T-helper 2 cell (primary cell): ENCODE measurements at places on chromosomes 5 and 9.

GRCh38 chr9:137281345-137282116, 4.0 kb downstream of the TOR4A start:
- no peak for DNase-seq

DNA sequence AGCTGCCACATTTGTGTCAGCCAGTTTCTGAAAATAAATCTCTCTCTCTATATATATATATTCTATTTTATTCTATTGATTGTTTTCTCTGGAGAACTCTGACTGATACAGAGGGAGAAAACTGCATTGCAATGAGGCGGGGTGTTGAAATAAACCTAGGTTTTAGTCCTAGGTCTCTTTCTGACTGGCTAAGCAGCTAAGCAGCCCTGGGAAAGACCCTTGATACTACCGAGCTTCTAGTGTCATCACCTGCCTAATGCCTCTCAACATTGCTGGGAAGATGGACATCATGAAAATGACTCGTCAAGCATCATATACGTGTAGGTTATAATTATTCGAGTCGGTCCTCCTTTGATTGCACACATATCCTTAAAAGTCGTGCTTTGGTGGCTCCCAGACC, 166.5 kb upstream of the IL12B start:
- DNase-seq, result no peak

GRCh38 chr5:17224858-17225511, 7.6 kb downstream of the BASP1 start:
- no peak for DNase-seq

GRCh38 chr9:130845901-130846481, 10.9 kb downstream of the ABL1 start:
- DNase-seq, result no peak

GRCh38 chr5:16981700-16982099, 45.6 kb upstream of the MYO10 start:
- DNase-seq, result no peak

DNA sequence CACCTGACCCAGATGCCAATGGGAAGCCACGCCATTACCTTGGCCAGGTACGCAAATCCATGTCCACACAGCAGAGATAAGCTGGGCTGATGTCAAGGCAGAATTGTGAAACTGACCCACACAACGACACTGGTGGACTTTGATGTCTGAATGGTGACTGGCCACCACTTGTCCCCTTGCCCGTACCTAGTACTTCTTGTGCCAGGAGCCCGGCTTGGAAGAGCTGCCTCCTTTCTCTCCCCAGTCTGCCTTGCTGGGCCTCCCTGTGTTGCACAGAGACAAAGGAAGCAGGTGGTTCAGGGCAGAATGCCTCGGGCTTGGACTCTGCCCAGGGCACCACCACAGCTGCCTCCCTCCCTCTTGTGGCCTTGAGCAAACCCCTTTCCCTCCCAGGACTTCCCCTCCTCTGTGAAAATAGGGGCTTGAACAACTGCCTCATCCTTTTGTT, 23.3 kb downstream of the PTGES2 start:
- no peak for DNase-seq

DNA sequence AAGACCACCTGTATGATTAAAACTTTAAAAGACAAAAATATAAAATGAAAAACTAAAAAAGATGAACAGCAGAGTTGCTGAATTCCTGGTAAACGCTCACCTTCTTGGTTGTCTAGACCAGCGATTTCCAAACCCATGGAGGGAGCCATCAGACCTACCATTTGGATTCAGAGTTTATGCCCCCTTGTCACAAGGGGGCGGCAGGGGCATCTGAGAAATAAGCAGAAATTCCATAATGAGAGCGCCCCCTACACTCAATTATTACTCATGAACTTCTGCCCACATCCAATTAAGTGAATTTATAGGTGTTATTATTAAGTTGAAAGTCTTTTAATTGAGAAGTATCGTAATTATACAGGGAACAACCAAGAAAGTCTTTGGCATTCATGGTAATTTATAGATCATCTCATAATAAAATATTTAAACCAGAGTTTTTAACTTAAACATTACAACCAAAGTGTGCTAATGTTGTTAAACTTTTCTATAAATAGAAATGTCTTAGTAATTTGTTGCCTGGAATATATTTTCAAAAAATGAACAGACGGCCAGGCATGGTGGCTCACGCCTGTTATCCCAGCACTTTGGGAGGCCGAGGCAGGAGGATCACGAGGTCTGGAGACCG, 35.2 kb upstream of the SPATA31C2 start:
- peak; percentile 35 for DNase-seq

DNA sequence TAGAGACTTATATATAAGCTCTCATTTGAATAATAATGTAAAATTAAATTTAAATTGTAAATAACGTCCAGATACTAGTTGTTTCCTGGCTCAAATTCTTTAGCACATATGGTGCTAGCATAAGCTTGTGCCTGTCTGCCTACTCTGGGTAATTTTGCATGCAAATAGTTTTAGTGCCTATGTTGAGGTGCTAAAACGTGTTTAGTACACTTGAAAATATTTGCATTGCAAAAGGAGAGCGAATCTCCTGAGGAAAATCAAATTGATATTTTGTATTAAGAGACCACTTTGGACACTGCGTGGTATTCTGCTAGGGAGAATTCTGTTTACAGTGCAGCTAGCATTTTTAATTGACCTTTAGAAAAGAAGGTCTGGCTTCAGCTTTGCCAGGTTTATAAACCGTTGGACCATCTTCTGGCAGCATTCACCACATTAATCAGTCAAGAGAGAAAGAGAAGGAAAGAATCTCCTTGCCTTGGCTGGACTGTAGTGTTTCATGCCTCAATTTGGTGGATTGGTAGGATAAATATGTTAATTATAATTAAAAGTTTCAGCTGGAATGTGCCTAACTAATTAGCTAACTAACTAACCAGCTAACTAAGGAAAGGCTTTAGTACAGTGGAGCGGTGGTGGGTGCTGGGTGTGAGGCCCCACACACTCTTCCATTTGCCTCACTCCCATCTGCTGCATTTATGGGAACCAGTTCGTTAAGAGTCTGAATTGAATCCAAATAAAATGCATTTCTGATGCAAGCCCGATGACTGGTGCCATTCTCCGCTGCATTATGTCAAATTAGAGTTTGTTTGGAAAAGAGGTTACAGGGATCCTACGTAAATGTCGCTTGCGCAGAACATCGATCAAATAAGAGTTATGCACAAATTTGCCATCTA, 150.1 kb upstream of the MPDZ start:
- DNase-seq, result no peak

GRCh38 chr9:87517732-87518131, 20.1 kb downstream of the DAPK1 start:
- no peak for DNase-seq

DNA sequence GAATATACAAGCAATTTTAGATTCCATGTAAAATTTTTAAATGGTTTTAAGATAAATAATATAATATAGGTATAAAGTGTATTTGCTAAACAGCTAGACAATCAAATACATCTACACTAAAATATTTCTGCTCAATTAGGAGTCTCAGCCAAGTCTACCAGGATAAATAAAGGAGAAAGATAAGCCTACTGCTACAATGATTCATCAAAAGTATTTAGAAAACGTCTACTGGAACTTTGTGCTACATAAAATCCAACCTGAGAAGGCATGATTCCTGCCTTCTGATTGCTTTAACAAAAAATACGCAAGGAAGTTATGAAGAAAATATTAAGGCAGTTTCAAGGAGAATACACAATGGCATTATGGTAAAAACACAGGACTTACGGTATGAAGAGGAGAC, 570.6 kb downstream of the EFNA5 start:
- no peak for DNase-seq

DNA sequence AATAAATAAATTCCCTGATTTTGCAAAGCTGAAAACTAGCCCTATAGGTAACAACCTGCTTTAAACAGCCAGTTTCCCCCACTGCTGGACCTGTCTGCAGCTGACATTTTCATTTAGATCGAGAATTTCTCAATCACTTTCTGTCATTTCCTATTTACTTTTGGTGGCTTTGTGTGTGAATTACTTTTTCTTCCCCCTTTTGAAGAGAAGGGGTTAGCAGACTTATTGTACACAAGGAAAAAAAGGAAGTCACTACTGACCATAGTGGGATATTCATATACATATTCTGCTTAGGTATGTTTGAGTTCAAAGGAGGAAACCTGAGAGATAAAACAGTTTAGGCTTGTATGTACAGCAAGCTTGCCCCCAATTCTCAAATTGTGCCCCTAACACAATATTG, 27.0 kb upstream of the IFNB1 start:
- DNase-seq, result no peak

- DNase-seq, result no peak
Observed at GRCh38 chr9:128169492-128169891, 9.4 kb downstream of the BBLN start.

DNA sequence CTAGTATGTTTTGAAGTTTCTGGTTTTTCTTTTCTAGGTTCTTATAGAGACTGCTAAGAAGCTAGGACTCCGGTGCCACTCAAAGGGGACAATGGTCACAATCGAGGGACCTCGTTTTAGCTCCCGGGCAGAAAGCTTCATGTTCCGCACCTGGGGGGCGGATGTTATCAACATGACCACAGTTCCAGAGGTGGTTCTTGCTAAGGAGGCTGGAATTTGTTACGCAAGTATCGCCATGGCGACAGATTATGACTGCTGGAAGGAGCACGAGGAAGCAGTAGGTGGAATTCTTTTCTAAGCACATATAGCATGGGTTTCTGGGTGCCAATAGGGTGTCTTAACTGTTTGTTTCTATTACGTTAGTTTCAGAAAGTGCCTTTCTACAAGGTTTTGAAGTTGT, 52.2 kb downstream of the MTAP start:
- DNase-seq, result no peak

- DNase-seq, result no peak
Observed at GRCh38 chr5:9395706-9396105, 150.2 kb downstream of the SEMA5A start.

DNA sequence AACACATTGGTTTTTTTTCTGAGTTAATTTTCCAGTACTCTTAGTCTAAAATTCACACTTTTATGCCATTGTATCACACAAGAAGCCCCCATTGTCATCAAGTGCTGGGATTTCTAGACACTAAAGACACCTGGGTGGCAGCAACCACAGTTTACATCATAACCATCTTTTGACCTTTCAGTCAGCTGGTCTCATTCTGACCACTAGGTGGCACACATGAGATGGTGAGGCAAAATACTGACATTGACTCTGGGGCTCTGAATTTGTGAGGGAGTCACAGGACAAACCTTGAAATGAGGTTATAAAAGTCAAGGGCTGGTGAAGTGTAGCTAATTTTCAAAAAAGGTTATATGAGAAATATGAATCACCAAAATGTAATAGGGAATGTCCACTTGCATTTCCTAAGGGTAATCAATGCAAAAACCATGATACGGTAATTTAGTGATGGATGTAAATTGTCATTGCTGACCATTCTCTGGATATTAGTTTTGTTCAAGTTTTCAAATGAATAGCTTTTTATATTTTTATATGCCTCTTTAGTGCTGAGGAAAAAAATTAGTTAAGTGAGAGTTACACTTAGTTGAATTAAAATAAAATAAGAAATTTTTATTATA, 229.4 kb downstream of the DMAC1 start:
- DNase-seq, result peak; percentile 26

- no peak for DNase-seq
Observed at GRCh38 chr9:84667571-84668195, 1.8 kb upstream of the NTRK2 start.

DNA sequence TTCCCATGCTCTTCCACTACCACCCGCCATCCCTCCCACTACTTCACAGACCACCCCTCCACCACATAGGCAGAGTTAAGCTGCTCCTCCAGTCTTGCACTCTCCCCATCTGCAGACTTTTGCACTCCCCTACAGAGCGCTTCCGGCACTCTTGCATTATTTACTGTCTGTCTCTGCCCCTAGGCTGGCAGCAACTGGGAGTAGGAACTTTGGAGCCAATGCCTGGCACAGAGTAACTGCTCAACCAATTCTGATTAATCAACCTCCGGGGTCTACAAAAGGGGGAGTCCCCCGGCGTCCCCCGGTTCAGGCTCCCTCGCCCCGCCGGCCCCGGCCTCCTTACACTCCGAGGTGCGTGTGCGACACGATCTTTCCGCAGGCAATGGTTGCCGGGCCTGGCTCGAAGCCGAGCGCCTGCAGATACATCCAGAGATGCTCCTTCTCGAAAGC, 498 bp downstream of the HAUS6 start:
- peak; percentile 74 for DNase-seq

DNA sequence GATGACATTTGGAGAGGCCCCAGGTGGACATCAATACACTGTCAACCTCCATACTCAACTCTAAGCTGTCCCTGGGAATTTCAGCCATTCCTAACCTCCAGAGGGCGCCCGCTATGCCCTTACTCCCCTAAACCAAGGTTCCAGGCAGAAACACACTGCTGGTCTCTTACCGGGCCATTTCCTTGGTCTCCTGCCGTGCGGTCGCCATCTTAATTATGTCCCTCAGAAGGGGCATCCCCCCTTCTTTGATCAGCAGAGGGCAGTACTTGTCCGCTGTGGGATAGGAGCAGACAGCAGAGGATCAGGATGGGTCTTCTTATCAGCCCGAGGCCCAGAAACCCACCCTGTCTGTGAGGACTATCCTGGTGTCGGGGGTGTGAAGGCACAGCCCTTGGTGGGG, 9.3 kb upstream of the ZDHHC12 start:
- no peak for DNase-seq

- DNase-seq, result no peak
Observed at GRCh38 chr9:131995382-131995781, 84.3 kb downstream of the MED27 start.

GRCh38 chr9:117535434-117535833, 120.6 kb upstream of the ASTN2 start:
- DNase-seq, result no peak
